Psoas muscle (tissue), 8 donors: ENCODE measurements at places on chromosomes 4 and X. TPM values are rescaled to one million over a fixed set of nuclear protein-coding genes. Genes with fewer than 3 reads are reported as not detected.

GRCh38 chr4:31474221-31474620 lies 754.1 kb downstream of the PCDH7 start:
- no peak overlapping the region for H3K27ac ChIP-seq
- H3K4me1 ChIP-seq, result no peaks in the 10 kb centered on the region
- no peaks in the 10 kb centered on the region for H3K36me3 ChIP-seq
- no peaks in the 10 kb centered on the region for H3K27me3 ChIP-seq
- DNase-seq, result no peak

DNA sequence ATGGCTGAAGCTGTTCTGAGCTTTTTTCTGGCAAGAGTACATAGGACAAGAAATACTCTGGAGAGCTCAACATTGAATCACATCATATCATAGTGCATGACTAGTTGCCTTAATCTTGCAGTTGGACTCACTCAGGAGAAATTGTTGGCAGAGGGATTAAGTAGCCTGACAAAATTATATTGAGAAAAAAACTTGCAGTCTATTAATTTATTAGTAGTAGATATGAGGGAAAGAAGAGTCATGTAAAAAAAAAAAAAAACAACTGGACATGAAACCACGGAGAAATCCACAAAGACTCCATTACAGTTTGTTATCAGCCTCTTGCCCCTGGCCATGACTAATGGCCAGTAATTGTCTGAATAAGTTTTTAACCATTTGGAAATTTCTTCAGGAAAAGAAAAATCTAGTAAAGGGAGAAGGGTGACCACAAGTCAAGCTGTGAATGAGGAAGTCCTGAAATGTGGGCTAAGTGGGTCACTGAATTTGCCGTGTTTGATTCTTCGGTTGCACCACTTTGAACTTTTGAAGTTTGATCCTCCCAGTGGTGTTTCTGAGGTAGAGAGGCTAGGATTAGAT lies 45.6 kb downstream of the FHL1 start:
- H3K4me3 ChIP-seq, result peak overlapping the region; percentile 56
- DNase-seq, result no peak
- no peaks in the 10 kb centered on the region for H3K36me3 ChIP-seq

ADH1A gene
- total RNA-seq, result 0.30 TPM

TSPAN6 gene
- total RNA-seq, result 3.8 TPM

GRCh38 chr4:100836929-100837328 lies 319.1 kb upstream of the EMCN start:
- no peak overlapping the region for H3K27ac ChIP-seq
- H3K4me3 ChIP-seq, result no peak overlapping the region
- H3K4me1 ChIP-seq, result no peaks in the 10 kb centered on the region
- no peak for DNase-seq
